ENCODE measurements at places on chromosomes 11 and 22.

- DNase-seq: no peak
Measured at GRCh38 chr11:116135891-116136290, 631.7 kb upstream of the CADM1 start.

GRCh38 chr11:118145285-118146227 is 7.1 kb downstream of the SCN4B start:
- peak; percentile 73 for DNase-seq

- no peak for DNase-seq
Measured at GRCh38 chr22:49567899-49568750, 259.5 kb downstream of the BRD1 start.

GRCh38 chr11:61659413-61660196 is 20.6 kb upstream of the DAGLA start:
- no peak for DNase-seq

- DNase-seq: no peak
Measured at GRCh38 chr11:119928047-119928446, 199.0 kb upstream of the NECTIN1 start.

DNA sequence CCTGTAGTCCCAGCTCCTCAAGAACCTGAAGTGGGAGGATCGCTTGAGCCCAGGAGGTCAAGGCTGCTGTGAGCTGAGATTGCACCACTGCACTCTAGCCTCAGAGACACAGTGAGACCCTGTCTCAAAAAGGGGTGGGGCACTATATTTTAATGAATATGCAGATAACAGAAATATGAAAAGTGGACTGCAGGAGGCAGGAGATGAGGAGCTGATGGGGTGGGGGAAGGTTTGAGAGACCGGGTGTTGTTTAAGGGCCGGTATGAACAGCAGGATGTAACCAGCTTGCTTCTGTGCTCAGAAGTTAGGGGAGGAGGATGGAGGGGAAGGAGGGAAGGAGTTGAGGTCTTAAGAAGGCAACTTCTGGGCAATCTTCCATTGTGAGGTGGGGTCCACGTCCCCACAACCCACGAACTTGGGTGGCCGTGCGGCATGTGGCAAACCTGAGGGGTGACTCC is 1.3 kb upstream of the B4GALNT4 start:
- DNase-seq: no peak

DNA sequence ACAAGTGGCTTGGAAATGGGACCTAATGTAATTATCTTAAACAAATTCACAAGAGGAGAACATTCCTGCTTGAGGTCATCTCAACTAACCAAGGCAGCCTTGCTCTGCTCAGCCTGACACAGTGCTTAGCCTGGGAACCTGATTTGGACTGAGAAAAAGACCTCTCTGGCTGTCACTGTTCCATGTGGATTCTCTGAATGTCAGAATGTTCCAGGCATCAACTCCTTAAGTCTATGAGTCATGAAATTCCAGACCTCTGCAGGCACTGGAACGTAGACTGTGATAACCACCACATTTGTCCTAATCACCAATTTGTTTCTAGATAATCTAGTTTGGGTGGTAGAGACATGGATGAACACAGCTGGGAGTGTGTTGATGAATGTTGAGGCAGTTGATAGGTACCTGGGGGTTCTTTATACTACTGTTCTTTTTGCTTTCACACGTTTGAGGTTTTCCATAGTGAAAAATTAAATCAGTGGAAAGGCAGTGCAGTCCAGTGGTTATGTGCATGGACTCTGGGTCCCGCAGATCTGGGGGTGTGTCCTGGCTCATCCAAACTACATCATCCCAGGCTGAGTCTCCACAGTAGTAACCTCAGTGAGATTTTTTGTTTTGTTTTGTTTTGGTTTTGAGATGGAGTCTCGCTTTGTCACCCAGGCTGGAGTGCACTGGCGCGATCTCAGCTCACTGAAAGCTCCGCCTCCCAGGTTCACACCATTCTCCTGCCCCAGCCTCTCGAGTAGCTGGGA is 269.6 kb downstream of the MN1 start:
- no peak for DNase-seq
